Foreskin keratinocyte (primary cell): ENCODE measurements at places on chromosomes 12 and 14. TPM values are rescaled to one million over a fixed set of nuclear protein-coding genes. Genes with fewer than 3 reads are reported as not detected.

GRCh38 chr14:102675396-102675795 lies 82.9 kb downstream of the RCOR1 start:
- peak; percentile 65 for DNase-seq

- DNase-seq, result peak; percentile 13
These were observed 359.9 kb downstream of the RGS6 start for GRCh38 chr14:72291908-72292688.

GRCh38 chr14:69560826-69561225 lies 13.8 kb downstream of the CCDC177 start:
- no peak for DNase-seq

- DNase-seq, result no peak
These were observed 72.9 kb upstream of the ST8SIA1 start for GRCh38 chr12:22407397-22407796.

The TRPV4 gene
- 0.82 and 1.5 TPM in 2 replicates for total RNA-seq

GRCh38 chr12:115518-115917 lies 49.0 kb downstream of the IQSEC3 start:
- DNase-seq, result no peak

The MOAP1 gene
- 7.4 and 8.2 TPM in 2 replicates for total RNA-seq

The LRTM2 gene
- total RNA-seq, result not detected in 2 replicates

DNA sequence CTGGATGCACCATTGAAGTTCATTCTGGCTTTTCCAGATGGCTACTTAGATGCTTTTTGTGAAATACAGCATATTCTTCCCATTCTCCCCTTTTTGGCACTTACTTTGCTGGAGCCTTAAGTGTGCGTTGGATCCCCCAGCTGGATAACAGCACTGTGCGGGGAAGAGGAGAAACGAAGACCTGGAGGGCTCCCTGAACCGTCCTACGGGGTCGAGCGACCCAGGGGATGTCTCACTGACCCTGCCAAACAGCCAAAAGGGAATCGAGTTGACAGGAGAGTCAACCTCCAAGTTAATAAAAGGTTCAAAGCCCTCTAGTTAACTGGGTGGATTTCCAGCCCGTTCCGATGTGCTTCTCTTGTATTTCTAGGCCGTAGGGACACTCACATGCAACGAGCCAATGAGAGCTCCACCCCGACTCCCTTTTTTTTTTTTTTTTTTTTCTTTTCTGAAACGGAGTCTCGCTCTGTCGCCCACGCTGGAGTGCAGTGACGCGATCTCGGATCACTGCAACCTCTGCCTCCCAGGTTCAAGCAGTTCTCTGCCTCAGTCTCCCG lies 1.0 kb upstream of the CAMKK2 start:
- peak; percentile 54 for DNase-seq

GRCh38 chr14:69260190-69260860 lies 367 bp downstream of the GALNT16 start:
- DNase-seq, result no peak

The BCAT1 gene
- 44.6 and 65.0 TPM in 2 replicates for total RNA-seq

GRCh38 chr14:56219666-56220413 lies 101.6 kb downstream of the PELI2 start:
- no peak for DNase-seq

- no peak for DNase-seq
These were observed 23.6 kb upstream of the WNK1 start for GRCh38 chr12:728781-729180.

The RNASE7 gene
- 10.5 and 17.1 TPM in 2 replicates for total RNA-seq

GRCh38 chr14:49250517-49250916 lies 335.7 kb downstream of the RPS29 start:
- DNase-seq, result no peak

DNA sequence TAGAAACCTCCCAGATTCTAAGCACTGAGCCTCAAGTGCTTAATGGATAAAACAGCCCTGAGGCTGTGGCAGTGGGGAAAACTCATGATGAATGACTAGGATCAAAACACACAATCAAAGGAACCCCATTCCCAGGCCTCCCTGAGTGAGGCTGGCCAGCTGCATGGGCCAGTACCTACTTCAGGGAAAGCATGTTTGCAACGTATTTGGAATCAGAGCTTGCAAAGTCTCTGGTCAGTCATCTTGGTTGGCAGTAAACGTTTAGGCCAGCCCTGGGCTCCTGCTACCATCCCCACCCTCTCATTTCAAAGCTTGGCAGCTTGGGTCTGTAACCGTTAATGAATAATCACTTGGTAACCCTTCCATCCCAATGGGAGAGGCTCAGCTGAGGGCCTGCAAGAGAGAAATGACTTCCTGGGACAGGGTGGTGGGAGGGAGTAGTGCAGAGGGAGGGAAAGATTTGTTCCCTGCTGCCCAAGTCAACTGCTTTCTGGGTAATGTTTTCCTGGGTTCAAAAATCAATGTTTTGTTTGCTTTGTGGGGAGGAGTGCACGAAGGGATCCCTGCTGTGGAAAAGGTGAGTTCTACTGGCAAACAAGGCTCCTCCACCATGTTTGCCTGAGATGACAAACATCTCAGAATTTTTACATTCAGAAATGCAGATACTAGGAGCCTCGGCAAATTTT lies 2.0 kb upstream of the RNASE8 start:
- DNase-seq, result no peak

GRCh38 chr12:9388379-9388778 lies 180.2 kb upstream of the PZP start:
- no peak for DNase-seq

The ERBB3 gene
- total RNA-seq, result 12.1 and 13.3 TPM in 2 replicates

GRCh38 chr12:57236925-57237595 lies 7.5 kb downstream of the SHMT2 start:
- DNase-seq, result no peak

The RERGL gene
- not detected in 2 replicates for total RNA-seq

The MDGA2 gene
- total RNA-seq, result not detected in 2 replicates

The KCNC2 gene
- not detected in 2 replicates for total RNA-seq

DNA sequence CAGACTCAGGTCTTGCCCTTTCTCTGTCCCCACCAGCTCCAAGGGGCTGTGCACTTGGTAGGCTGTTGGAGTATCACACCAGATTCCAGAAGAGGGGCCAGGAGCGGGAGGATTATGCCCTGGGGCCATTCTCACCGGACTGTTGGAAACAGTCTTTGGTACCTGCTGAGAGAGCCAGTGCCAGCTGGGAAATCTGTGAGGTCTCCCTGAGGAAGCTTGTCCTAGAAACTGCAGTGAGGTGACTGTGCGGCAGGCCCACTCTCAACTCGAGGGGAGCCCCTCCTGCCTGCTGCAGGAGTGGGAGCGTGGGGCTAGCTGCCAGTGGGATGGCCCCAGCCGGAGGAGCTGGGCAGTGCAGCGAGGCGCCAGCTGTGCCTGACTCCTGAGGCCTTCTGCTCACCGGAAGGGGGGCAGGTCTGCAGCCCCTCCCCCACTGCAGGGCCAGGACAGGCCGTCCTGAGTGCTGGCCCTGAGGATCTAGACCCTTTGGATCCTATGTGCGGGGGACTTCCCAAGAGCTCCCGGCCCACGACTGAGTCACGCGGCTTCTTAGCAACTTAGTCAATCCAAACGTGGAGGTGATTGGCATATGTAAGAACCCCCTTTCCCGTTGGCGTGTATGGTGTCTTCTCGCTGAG lies 295.2 kb downstream of the CACNA1C start:
- no peak for DNase-seq

GRCh38 chr14:53325176-53325806 lies 172.2 kb upstream of the DDHD1 start:
- DNase-seq, result no peak

GRCh38 chr12:100797246-100797645 lies 2.7 kb downstream of the ANO4 start:
- no peak for DNase-seq

GRCh38 chr12:19937161-19937560 lies 431.2 kb upstream of the PDE3A start:
- DNase-seq, result no peak

DNA sequence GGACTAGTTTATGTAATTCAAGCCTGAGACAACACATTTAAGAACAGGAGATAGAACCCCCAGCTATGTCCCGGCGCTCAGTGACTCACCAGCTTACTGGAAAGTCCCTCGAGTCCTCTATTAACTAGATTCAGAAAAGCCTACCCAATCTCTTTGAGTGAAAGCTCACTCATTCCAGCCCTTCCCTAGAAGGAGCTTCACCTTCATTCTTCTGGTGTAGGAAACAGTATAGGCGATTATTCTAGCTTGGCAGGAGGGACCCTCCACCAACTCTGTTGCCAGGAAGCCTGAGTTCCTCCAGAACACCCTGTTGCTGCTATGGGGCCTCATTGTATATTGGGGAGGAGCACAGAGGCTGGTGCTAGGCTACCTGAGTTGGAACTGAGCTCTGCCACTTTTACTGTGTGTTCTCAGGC lies 57.2 kb upstream of the AEBP2 start:
- peak; percentile 88 for DNase-seq

The STAB2 gene
- total RNA-seq, result not detected in 2 replicates

- no peak for DNase-seq
These were observed 9.0 kb downstream of the LGALS3 start for GRCh38 chr14:55138091-55138490.

DNA sequence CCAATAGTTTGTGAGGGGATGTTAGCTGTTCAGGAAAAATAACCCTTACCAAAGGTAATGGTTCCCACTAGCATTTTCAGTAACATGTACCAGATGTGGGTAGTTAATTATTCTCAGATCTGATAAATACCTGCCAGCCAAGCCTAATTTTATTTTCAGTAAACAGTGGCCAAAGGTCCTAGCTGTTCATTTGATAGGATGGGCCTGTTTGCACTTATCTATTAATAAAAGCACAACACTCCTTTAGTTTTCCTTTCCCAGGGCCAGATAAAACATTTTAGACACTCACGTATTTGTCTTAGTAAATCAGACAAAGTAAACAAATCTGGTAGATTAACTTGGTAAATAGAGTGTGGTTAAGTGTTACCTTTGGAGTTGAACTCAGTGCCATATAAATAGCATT lies 345.1 kb downstream of the RAD51B start:
- no peak for DNase-seq

DNA sequence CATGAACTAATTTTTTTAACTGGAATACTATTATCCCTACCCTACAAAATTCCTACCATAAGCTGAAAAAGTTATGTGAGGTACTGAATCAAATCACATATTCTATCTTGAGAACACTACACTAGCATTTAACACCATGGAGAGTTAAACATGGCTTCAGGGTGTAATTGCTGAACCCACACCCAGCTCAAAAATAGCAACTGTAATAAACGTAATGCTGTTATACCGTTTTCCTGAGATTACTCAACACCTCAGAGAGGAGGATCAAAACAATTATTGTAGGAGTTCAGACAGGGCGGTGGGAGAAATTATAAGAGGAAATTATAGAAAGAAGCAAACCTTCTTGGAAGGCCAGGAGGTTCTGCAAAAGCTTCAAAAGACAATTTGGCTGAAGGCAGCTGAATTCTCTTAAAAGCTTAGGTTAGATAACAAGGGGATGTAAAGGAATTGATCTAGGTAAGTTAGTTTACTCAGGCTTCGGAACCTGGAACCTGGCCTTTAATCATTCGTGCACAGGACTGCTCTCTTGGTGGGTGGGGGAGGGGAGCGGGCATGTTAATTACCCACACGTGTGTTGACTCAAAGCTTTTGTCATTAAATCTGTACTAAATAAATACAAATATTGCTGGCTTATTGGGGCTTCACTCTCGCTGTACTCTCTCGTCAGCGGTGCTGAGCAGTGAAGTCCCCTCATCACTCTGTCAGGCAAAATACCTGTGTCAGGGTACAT lies 12.1 kb upstream of the IPO8 start:
- DNase-seq, result no peak

The MIP gene
- not detected in 2 replicates for total RNA-seq

- DNase-seq, result no peak
These were observed 456.2 kb downstream of the FOXG1 start for GRCh38 chr14:29222671-29223268.

- peak; percentile 54 for DNase-seq
These were observed 3.0 kb downstream of the EVL start for GRCh38 chr14:100067971-100068959.

DNA sequence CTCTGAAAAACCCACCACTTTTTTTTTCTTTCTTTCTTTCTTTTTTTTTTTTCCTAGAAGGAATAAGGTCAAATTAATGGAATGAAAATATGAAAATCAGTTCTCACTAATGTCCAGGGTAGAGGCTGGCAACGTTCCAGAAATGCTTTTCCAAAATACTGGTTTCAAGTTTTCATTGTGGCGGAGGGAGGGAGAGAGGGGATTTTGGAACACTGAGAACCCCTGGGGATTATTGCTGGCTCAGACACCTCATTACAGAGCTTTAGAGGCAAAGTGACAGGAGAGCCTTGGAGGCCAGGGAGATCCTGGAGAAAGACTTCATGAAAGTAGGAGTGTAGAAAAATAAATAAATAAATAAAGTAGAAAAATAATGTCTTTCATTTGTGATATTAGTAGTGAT lies 45.4 kb downstream of the ALX1 start:
- no peak for DNase-seq

The MYF5 gene
- total RNA-seq, result not detected in 2 replicates

- peak; percentile 33 for DNase-seq
These were observed 4.2 kb upstream of the LRR1 start for GRCh38 chr14:49594347-49595091.
